ENCODE measurements at places on chromosomes 11 and 22.

- no peak for DNase-seq
Observed at GRCh38 chr11:91261513-91261912, 963.1 kb upstream of the FAT3 start.

GRCh38 chr11:16160146-16160545 is 196.2 kb downstream of the SOX6 start:
- DNase-seq = no peak

- no peak for DNase-seq
Observed at GRCh38 chr22:43296276-43296902, 46.8 kb downstream of the SCUBE1 start.

DNA sequence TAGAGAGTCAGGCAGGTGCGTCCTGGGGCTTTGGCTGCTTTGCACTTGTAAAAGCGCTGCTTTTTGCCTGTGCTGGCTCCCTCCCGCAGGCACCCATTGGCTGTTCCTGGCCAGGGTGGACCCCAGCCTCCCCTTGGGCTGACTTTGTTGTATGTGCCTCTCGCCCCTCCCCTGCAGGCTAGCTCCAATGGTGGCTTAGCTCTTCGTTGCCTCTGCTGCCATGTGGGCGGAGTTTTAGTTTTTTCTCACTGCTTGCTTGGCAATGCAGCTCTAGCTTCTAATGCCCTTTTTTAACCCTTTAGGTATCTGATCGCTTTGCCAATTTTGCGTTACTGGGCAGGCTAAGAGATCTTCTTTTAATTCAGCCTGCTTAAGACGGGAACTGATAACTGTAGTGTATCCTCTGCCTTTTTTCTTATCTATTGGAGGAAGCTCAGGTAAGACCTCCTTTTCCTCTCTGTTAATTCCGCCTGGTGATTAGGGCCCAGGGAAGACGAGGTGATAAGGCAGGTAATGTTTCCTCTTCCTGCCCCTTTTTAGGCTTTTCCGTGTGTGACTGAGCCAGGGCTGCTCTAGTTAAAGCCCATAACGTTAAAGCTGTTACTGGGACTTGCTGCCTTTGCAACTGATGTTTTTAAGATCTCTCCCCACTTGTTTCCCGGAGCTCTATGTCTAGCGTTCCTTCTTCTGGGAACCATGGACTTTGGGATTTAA is 11.7 kb upstream of the GLYATL1 start:
- no peak for DNase-seq

GRCh38 chr11:33476945-33477606 is 219.9 kb downstream of the HIPK3 start:
- DNase-seq = peak; percentile 27

GRCh38 chr22:19825904-19826618 is 28.6 kb downstream of the GNB1L start:
- no peak for DNase-seq

DNA sequence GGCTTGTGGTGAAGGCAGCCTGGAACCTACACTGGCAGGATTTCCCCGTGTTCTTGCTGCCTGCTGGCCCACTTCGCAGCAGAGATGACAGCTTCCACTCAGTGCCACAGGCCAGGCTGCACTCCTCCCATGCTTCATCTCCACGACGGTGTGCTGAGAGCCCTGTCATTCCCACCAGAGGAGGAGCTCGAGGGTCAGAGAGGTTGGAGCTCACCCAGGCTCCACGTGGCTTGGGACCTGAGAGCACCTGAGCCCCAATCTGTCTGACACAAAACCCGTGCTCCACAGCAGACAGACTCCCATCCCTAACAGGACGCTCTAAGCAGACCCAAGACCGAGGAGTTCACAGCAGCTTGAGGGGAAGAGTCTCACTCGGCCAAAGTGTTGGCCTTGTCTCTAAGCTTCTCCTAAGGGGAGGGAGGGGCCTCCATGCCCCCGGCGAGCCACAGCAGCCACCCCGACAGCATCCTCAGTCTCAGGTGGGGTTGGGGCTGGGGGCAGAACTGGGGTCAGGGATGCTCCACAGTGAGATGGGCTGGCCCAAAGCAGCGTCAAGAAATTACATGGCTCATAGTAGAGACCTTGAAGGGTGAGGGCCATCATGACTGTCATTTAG is 10.7 kb downstream of the LRFN4 start:
- DNase-seq = no peak

DNA sequence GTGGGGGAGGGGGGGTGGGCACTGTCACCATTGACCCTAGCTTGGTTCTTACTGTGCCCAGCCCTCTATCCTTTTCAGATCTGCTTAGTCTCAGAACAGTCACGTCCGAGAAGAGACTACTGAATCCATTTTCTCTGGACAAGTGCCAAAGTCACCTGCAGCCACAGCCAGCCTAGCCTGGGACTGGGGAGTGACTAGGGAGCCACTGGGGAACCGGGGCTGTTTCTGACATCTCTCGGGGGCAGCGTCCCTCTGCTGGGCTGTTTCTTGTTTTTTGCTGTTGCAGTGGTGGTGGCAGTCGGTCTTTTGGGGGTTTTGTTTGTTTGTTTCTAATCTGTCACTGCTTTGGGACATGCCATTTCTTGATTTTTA is 8.7 kb downstream of the SLC37A2 start:
- DNase-seq = no peak

- no peak for DNase-seq
Observed at GRCh38 chr11:40974186-40974795, 485.2 kb downstream of the LRRC4C start.

- no peak for DNase-seq
Observed at GRCh38 chr11:70834277-70834940, 418.0 kb downstream of the SHANK2 start.

GRCh38 chr22:40462195-40462984 is 92.0 kb downstream of the SGSM3 start:
- DNase-seq = no peak

DNA sequence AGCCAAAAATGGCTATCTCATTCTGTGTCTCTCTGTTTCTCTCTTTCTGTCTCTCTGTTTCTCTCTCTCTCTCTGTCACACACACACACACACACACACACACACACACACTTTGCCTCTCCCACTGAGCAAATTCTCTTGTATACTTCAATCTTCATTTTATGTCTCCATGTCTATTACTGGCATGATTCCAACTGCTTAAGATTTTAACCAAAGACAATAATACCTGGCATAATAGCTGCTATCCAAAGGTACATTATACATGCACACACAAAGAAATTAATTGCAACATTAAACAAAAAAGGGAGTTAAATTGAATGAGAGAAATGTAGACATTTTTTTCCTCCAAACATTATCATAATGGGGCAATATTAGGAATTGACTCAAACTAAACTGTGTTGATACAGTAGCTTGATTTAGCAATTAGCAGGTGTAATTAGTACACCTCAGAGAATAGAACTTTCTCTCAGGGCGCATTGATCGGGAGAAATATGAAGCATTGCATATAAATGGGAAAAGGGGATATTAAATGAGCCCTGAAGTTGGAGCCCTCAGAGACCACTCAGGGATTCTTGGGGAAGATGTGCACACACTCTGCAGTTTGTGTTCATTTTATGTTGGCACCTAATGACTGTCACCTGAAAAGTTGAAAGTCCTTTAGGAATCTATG is 17.4 kb upstream of the SLC1A2 start:
- no peak for DNase-seq

DNA sequence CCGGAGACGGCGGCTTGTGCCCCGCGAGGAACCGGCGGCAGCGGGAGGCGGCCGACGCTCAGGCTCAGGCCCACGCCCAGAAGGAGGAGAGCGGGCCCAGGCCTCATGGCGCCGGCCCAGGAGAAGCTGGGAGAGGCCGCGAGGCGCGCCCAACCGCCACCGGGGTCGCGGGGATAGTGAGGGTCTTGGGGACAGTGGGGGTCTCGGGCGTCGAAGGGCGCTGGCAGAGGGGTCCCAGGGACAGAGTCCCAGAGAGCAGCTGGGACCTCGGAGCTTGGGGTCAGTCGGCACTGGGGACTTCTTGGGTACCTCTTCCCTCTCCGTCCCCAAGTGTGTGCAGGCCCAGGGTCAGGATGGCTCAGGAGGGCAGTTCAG is at the start of gene PKDREJ:
PKDREJ (minus strand) TSS at position 128 of the 375 bp plus-strand sequence; CDS start at position 107, 21 bp downstream.
- no peak for DNase-seq

- DNase-seq = no peak
Observed at GRCh38 chr11:25910086-25910485, 421.8 kb upstream of the ANO3 start.

DNA sequence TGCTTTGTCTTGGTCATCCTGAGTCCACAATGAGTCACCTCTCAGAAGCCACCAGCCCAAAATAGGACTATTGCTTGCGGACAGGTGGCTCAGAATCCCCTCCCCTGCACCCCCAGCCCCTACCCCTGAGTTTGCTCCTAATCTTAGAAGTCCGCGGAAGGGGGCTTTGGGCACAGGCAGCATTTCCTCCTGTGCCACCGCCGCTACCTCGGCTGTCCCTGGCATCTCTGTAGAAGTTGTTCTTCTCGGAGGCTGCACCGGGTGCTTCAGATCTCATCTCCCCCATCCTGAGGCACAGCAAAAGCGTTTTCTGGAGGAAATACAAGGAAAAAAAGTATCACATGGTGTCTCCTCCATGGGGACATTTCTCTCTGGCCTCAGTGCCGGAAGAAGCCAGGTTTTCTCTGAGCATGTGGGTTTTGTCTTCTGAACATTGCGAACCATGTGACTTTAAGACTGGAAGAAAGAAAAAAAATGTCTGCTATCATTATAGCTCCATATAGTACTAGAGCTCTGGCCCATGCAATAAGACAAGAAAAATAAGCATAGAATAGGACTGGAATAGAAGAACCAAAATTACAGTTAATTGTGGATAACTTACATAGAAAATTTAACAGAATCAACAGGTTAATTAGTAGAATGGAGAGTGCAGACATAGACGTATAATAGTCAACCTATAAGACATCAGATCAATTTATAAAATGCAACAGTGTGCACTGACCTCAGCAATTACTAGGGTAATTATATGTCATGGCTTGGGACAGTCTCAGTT is 63.2 kb downstream of the SHISAL1 start:
- no peak for DNase-seq

DNA sequence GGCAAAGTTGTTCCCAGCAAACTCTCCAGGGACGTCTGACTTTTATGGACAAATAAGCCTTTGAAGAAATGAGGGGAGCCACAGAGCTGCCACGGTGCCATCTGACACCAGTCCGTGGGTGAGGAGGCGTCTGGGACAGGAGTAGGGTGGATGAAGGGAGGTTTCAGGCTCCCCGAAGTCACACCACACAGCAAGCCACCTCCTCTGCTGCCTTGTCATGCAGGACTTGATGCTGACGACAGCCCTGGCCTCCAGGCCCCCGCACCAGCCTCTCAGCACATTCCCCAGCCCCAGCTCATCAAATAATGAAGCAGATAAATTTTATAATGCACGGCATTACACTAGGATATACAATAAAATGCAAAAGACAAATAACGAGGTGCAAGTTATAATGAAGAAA is 156.5 kb downstream of the CEP164 start:
- DNase-seq = no peak

- peak; percentile 87 for DNase-seq
Observed at GRCh38 chr11:65973439-65974110, 12.0 kb downstream of the SART1 start.

DNA sequence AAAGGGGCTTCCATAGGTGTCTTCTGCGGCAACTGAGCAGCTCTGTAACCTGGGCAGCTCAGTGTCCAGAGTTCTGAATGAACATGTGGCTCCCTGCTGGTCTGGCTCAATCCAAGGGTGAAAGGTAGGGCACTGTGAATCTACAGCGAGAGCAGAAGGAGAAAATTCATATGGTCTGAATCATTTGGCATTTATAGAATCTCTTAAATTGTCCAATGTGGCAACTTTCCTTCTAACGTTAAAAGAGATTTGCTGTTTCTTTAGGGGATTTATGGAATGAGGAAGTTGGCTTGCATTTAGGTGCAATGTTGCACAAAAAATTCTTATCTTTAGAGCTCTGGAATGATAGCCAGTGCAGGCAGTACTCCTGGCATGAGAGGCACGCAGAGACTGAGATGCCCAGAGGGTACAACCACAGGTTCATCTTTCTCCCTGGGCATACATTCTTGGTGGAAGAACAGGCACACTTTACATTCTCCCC is 17.0 kb downstream of the ATXN10 start:
- peak; percentile 62 for DNase-seq

GRCh38 chr11:2924821-2925675 is 4.2 kb downstream of the PHLDA2 start:
- no peak for DNase-seq

DNA sequence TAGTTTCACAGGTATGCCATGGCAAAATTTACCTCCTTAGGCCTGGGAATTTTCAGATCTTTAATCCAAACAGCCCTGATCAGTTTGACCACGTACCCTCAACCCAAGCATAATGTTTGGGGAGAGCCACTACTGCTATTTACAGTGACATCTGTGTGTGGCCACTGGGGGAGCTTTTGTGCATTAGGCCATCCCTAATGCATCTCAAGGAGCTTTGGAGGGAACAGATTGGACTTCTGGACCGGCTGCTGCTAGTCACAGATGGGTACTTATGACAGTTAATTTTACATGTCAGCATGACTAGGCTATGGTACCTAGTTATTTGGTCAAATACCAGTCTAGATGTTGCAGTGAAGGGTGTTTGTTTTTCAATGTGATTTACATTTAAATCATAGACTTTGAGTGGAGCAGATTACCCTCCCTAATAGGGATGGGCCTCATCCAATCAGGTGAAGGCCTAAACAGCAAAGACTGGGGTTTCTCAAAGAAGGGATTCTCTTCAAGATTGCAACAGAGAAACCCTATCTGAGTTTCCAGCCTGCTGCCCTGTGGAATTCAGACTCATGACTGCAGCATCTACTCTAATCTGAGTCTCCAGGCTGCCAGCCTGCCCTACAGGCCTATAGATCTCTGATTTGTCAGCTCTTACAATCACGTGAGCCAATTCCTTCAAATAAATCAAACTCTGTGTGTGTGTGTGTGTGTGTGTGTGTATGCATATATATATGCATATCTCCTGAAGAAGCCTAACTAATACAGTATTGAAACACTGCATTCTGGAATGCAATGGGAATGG is 38.0 kb upstream of the GALNT18 start:
- DNase-seq = no peak

DNA sequence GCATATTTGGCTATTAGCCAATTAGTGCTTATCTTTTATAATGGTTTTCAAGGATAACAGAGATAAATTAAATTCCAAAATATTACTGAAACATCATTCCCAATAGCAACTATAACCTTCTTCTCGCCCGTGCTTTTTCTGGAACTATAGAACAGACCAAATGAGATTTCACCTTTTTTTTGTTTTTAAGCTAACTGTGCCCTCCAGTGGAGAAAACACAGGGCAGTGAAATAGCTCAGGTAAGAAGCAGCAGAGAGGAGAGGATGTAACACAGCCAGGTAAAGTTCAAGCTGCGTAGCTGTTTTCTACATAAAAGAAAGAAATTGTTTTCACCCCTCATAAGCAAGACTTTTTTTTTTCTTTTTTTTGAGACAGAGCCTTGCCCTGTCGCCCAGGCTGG is 28.2 kb downstream of the HSD17B12 start:
- DNase-seq = no peak

GRCh38 chr11:117569911-117570310 is 227.1 kb downstream of the DSCAML1 start:
- no peak for DNase-seq
